ENCODE measurements at places on chromosomes 5 and 9.
A peak's percentile ranks its signal among the peaks of the same experiment; 100 is the strongest.

DNA sequence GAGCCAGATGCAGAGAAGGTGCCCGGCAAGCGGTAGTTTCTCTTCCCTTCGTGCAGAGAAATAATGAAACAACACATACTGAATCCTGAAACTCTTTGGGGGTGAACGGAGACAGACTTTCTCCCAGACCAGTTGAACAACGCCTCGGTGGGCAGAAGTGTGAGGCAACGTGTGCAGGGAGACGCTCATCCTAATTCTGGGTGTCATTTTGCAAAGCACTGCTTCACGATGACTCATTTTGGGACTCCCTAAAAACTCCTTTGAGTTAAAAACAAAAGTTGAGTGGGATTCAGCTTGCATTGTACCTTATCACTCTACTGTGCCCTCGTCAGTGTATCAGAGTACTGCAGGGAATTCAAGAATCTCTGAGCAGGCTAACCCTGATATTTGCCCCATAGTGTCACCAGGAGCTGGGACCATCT, 3.5 kb upstream of the NEK6 start:
- DNase-seq: no peak

GRCh38 chr9:116322521-116322920, 168.9 kb downstream of the PAPPA start:
- no peak for DNase-seq

GRCh38 chr9:32782476-32783167, 718 bp upstream of the TMEM215 start:
- no peak for DNase-seq

DNA sequence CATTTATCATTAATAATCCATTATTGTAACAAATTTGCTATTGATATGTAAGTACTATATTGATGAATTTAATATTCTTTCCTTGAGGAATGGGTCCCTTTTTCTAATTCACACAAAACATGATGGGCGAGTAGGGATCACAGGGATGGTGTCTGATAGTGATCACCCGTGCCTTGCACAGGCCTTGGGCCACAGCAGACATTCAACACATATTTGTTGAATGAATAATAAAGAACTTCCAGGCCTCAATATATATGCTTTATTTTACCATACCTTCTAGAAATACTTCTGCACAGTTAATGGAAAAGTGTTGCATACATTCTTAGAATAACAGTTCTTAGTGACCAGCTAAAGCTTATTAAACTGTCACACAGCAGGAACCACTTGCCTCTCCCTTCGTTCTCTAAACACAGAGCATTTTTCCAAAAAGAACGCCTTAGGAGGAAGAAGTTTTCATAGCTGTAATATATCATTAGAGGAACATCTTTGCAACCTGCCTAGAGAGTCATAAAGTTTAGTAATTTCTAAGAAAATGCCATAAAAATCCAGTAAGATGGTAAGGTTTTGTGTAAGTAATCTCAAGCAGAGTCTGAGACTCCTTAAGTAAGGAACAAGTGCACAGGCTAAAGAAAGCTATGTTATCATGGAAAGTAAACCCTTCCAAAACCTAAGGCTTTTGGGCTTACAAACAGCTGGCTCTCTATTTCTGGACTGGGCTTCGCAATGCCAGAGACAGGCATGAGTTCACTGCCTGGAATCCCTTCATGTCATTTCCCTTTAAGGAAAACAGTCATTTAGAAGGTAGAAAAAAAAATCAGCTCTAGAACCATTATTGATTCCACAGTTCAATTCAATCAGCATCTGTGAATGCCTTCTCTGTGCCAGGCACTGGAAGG, 17.7 kb downstream of the TTLL11 start:
- DNase-seq: peak; percentile 27

Measured in islet precursor cell (in vitro differentiated cells).